ENCODE measurements at places on chromosomes 1 and 21.

DNA sequence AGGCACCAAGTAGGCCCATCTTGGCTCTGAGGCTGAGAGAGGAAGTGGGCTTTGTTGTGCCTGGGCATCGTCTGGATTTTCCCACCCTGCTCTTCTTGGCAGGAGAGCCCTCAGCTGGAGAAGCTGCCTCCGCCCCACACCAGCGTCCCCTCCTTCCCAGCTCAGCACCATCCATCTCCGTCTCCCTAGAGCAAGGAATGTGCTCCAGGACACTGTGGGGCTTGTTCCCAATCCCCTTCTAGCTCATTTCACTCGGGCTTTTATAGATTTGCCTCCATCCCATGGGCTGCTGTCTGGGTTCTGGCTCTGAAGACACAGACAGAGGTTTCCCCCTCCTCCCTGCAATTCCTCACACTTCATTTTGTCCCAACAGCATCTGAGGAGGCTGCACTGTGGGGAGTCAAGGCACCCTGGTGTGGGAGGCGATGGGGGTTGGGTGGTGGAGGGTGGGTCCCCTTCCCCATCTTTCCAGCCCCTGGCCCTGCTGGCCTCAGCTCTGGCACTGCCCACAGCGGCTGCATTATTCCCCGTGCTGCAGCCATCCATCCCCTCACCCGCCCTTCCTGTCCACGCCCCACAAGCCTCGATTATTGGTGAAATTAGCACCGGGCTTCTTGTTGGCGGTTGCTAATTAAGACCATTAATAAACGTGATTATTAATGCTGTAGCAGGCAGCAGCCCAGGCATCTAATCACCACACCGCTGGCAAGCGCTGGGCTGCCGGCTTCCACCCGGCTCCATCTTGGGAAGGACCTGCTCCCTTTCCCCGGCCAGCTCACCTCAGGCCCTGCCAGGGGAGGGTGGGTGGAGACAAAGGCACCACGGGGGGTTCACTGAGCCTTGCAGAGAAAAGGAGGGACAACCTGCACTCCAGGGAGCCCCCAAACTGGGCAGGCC is 21.7 kb downstream of the RHBG start:
- no peak for DNase-seq

DNA sequence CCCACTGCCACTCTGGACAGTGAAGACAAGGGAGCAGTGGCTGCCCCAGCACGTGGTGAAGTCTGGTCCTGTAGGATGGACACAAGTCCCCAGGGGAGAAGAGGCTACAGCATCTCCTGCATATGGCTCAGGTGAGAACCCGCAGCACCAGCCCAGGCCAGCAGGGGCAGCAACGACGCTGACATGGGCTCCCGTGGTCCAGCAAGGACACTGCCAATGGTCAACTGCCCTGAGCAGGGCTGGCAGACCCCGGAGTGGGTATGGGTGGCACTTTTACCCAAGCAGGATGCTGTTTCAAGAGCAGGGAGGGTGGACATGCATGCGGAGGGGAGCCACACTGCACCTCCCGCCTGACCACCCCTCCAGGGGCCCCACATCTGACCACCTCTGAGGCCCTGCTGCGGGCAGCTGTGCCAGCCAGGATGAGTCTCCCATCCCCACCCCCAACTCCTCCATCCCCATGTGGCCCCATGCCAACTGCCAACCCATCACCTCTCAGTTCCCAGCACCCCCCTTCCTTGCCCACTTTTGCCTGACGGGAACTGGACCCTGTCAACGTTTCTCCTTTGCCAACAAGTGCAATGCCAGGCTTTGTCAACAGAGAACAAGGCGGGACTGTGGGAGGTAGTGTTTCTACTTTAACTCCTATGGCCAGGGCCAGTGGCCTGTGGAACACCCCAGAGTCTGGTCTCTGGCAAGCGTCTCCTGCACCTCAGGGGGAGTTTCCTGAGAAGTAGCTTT is 8.6 kb downstream of the MORN1 start:
- no peak for DNase-seq

DNA sequence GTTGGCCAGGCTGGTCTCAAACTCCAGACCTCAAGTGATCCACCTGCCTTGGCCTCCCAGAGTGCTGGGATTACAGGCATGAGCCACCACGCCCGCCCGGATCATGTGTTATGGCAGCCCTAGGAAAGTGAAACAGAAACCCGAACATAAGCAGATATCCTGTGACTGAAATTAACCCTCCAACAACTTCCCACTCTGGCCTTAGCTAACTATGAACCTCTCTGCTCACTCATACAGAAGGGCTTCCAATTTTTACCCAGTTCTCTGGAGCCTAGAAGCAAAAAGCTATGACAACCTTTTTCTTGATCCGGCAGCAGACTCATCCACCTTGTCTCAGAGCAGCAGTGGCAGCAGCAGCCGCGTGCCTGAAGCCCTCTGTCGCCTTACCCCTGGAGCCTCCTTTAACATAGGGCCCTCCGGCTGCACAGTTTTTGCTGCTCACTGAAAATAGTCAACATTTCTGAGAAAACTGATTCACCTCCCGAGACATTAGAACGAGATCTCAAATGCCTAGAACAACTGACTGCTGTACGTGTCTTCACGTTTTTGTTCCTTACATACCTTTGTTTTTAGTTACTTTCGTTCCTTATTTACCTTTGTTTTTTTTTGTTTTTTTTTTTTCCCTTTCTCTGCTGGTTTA is 9.3 kb downstream of the CBR1 start:
- no peak for DNase-seq

DNA sequence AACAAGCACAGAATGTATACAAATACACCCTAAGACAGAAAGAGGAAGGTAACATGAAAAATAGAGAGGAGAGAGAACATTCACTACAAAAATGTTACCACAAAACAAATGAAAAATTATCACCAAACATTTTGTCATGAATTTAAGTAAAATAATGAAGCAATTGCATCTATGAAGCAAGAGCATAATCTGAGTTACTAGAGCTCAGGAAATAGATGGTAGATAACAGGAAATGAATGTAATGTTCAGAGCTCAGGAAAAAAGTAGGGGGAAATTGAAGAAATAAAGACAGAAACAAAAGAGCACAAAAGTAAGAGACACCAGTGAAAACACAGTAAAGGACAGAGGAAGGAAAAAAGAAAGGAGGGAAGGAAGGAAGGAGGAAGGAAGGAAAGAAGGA is 19.4 kb downstream of the SEC16B start:
- no peak for DNase-seq

- DNase-seq = no peak
Observed at GRCh38 chr1:25056536-25056935, 126.5 kb upstream of the RUNX3 start.

DNA sequence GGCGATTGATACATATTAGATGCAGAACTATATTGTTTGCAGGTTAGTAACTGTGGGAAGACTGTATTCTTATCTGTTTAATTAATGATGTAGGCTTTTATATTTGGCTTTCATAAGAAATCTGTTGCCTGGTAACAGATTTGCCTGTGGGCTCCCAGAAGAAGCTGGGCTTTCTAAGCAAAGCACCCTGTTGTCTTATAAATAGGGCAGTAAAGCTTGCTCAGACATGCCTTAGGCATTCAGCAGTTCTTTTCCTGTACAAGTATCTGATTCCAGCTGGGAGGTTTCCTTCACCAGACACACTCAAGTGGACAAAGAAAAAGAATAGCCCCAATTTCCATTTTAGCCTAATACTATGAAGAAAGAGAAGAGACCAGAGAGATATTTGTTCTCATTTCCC is 524.0 kb downstream of the LRRIQ3 start:
- DNase-seq = no peak

DNA sequence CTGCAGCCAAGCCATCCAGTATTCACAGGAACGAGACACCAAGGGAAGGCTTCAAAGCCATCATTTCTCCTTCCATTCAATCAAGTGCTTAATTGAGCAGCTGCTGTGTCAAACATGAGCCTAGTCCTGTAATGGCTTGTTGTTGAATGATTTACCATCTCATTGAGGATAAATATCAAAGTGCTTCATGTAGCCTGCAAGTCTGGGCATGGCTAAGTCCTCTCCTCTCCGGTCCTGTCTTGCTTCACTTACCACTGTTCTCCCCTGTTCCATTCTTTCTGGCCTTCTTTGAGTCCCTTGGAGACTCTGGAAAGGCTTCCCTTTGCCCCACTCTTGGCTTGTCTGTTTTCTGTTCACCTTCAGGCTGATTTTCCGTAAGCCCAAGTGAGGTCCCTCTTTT is 279.8 kb downstream of the PBX1 start:
- DNase-seq = no peak

Data from type B pancreatic cell (in vitro differentiated cells).